Stimulated activated CD4-positive, alpha-beta T cell treated with anti-CD3 and anti-CD28 coated beads, Interleukin-4, amount 100 ng/mL, for 24 hours (primary cell): ENCODE measurements at places on chromosomes 6 and 20.

GRCh38 chr6:150394053-150394898 lies 25.5 kb downstream of the IYD start:
- DNase-seq, result no peak

- DNase-seq, result no peak
These were observed 817 bp downstream of the ME1 start for GRCh38 chr6:83429857-83430610.

- DNase-seq, result no peak
These were observed 5.2 kb upstream of the TP53RK start for GRCh38 chr20:46694484-46694883.

GRCh38 chr6:15239616-15240364 lies 6.1 kb upstream of the JARID2 start:
- no peak for DNase-seq

DNA sequence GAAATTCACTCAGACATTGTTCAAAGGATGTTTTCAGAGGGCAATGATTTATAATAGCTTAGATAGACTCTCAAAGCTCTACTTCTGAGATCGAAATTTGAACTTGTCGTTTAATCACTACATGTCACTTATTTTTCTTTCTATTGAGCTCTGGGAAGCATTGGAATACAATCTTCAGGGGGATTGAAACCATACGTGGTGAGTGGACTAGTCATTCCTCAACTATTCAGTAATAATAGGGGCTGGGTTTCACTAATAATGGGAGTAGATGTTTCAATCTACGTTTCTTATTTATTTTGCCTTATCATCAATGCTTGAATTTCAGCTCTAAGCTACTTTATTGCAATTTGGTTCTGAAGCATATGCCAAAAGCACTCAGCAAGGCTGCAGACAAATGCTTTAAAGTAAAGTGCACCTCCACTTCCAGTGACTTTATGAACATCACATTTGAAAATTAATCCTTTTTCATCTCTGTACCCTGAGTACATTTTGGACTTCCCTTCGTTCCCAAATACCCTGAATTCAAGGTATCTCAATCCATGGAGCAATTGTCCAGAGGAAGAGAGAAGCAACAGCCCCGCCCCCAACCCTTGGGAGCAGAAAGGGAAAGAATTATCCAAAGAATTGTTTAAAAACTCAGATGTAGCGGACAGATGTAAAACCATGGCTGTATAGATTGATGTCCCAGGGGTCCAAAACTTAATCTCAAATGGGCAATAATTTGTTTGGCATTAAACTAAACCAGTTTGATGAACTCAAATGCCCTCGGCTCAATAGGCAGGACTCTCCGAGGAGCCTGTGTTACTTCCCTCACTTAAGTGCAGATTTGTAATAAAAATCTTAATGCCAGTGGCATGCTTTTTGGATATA lies 68.1 kb downstream of the HFE start:
- no peak for DNase-seq

DNA sequence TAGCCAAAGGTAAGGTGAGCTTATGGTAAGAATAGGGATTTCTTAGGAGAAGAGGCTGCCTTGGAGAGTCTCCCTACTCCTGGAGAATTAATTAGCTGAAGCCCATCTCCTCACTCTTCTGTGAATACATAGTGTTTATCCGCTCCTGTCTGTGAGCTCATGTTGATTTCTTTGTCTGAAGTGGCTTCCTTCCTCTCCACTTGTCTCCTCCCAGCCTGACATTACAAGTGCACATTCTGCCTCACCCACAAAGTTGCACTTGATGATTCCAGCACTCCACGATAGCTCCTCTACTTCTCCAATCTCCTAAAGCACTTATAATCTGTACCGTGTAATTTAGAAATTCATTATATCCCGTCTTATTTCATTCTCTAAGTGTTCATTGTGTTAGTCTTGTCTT lies 287.2 kb downstream of the QKI start:
- no peak for DNase-seq

DNA sequence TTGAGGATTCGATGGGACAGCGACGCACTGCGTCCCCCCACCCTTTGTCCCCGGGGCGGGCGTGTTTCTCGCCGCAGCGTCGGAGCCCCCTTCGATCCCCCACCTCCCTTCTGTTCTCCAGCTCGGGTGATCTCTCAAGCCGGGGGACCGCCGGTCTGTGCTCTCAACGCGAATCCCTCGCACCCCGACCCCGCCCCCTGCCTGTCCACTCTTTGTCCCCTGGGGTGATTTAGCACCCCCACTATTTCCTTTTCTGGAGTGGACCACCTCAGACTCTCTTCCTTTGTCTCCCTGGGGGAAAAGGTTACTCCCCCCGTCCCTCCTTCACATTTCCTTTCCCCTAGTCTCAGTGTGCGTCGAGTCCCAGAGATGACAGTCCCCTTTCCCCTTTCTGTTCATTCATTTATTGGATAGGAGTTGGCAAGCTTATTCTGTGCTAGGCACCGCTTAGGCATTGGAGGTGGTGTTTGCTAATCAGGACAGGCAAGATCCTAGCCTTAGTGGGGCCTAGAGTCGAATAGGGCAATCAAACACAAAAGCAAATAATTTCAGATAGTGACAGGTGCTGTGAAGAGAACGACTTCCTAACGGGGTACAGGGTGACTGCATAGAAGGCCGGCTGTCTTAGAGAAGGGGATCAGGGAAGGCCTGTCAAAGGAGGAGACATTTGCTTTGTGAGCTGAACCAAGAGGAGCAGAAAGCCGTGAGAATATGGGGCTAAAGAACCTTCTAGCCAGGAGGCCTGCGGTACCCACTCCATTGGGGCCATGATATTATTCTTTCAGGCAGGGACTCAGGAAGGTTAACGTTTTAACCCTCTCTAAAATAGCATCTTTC lies 741 bp downstream of the PTPN1 start:
- DNase-seq, result peak; percentile 15

- DNase-seq, result peak; percentile 63
These were observed 158.2 kb downstream of the ZMYND8 start for GRCh38 chr20:47198254-47198671.

DNA sequence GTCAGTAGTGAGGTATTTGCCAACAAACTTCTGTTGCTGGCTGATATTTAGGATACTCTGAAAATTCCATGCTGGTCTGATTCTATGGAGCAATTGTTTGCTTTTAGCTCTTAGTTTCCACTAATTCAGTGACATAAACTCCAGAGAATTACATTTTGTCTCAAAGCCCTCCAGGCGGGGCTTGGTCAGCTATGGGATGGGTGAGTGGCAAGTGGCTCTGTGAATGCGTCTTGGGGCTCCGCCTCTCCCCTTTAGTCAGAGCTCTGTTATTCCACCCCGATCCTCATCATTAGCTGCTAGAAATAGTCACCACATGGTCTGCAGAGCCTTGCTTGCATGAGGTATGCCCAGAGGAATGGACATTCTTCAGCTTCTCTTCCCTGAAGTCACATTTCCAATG lies 540.6 kb downstream of the QKI start:
- DNase-seq, result no peak

- DNase-seq, result no peak
These were observed 355.4 kb downstream of the ZFAND3 start for GRCh38 chr6:38174806-38175495.

GRCh38 chr6:74651948-74652842 lies 553.7 kb downstream of the COL12A1 start:
- DNase-seq, result no peak

DNA sequence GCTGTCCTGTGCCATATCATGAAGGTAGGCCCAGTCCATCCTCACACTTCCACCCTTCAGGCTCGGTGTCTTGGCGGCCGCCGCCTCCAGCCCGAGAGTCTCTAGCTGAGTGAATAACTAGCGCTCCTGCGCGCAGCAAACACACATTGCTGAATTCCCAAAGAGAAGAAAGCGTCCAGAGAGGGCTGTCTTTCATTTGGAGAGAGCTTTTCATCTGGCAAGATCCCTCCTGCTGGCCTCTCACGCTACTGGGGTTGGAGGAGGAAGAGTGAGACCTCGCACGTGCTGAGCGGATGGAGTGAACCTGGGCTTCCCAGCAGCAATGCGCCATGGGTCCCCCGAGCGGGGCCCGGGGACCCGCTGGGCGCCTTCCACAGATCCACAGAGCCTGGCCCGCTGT lies 73.2 kb downstream of the NCR2 start:
- DNase-seq, result no peak
